Fibroblast of the aortic adventitia (primary cell): ENCODE measurements at places on chromosomes 12 and 14. TPM values are rescaled to one million over a fixed set of nuclear protein-coding genes. Genes with fewer than 3 reads are reported as not detected.

Gene MBIP
- total RNA-seq = 11.1 and 18.2 TPM in 2 replicates

Gene TAS2R13
- 2.8 and 7.4 TPM in 2 replicates for total RNA-seq

Gene TBC1D30
- 0.18 and 0.98 TPM in 2 replicates for total RNA-seq

Gene SMCO2
- total RNA-seq = not detected in 2 replicates
